ENCODE measurements at places on chromosomes 16 and 17.

- peaks cover 49% of the 10 kb centered on the region for H3K4me1 ChIP-seq
- H3K27me3 ChIP-seq = no peaks in the 10 kb centered on the region
- no peaks in the 10 kb centered on the region for H3K36me3 ChIP-seq
- H3K27ac ChIP-seq = peak overlapping the region; percentile 42
Observed at GRCh38 chr16:70750893-70751467, 50.0 kb downstream of the VAC14 start.

DNA sequence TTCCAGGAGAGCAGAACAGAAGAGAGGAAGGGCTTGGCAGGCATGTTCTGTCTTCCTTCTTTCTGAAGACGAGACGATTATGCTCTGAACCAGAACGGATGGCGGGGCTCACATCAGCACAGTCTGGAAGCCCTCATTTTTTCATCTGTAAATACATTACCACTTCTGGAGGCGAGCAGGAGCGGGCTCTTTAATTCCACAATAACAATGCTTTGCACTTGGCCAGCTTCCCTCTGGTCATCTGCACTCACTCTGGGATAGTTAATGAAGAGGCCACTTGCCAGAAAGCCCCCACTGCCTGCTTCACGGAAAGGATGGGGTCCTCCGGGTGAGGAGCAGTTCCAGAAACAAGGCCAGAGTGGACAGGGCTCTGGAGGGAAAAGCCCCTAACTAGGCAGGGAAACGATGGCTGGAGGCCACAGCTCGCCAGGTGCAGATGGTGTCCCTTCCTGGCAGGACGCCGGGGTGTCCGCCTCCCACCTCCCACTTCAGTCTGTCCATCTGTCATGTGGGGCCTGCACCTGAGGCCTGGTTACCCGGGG, 13.1 kb upstream of the BCAR1 start:
- peak overlapping the region; percentile 93 for H3K27ac ChIP-seq
- peaks cover 67% of the 10 kb centered on the region for H3K4me1 ChIP-seq
- H3K4me3 ChIP-seq = peak overlapping the region; percentile 89
- no peaks in the 10 kb centered on the region for H3K36me3 ChIP-seq
- peak; percentile 64 for DNase-seq

GRCh38 chr17:78823282-78824046, 17.1 kb downstream of the USP36 start:
- H3K4me1 ChIP-seq = no peaks in the 10 kb centered on the region
- no peaks in the 10 kb centered on the region for H3K27me3 ChIP-seq

DNA sequence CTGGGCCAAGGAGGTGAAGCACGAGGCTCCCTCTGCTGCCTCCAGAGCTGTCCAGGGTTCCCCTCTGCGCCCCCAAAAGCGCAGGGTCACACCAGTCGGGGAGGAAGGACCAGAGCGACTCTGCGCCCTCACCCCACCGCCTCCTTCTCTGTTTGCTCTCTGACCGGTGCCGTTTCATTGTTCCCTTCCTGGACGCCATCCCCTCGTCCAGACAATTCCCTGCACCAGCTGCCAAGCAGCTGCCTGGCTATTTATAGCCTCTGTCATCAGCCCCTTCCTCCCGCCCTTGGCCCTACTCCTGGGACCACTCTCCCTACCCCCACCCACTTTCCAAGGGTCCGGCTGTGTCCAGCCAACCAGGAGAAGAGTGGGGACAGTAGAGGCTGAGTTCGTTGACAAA, 68.8 kb upstream of the CREBBP start:
- H3K4me3 ChIP-seq = no peak overlapping the region
- no peaks in the 10 kb centered on the region for H3K4me1 ChIP-seq
- DNase-seq = no peak
- H3K27me3 ChIP-seq = no peaks in the 10 kb centered on the region
- no peak overlapping the region for H3K27ac ChIP-seq

- H3K36me3 ChIP-seq = no peaks in the 10 kb centered on the region
- H3K4me3 ChIP-seq = no peak overlapping the region
- H3K4me1 ChIP-seq = no peaks in the 10 kb centered on the region
- H3K27me3 ChIP-seq = no peaks in the 10 kb centered on the region
- no peak for DNase-seq
Observed at GRCh38 chr17:21677126-21677910, 15.0 kb upstream of the KCNJ18 start.

Data from body of pancreas (tissue), 4 donors.